ENCODE measurements at places on chromosomes 3 and 15.

GRCh38 chr3:156218353-156218744 is 98.0 kb downstream of the KCNAB1 start:
- no peak for DNase-seq

- DNase-seq, result no peak
Observed at GRCh38 chr3:153285194-153285641, 123.2 kb downstream of the RAP2B start.

GRCh38 chr15:96130734-96131133 is 199.8 kb upstream of the NR2F2 start:
- DNase-seq, result no peak

DNA sequence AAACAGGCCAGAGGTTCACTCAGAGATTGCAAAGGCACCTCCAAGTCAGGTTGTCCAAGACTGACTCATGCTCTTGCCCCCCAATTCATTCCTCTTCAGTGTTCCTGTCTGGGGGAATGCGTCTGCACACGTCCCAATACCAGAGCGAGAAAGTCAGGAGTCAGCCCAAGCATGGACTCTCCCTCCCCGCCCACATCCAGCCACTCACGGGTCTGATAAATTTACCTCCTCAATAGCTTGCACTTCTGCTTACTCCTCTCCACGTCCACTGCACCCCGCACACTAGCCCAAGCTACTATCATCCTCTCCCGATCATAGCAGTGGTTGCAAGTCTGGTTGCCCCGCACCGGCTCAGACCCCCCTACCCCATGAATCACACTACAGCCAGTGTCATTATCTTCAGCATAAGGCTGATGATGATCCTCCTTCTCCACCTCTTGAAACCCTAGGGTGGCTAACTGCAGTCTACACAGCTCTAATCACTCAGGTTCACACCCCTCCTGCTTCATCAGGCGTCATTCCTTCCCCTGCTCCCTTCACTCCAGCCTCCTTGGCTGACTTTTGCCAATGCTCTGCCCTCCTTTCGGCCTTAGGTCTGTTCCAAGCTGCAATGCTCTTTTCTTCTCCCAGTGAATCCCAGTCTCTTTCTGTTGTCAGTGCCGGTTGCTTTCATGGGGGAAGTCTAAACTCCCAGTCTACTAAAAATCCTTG is 27.6 kb upstream of the MYO1E start:
- no peak for DNase-seq

DNA sequence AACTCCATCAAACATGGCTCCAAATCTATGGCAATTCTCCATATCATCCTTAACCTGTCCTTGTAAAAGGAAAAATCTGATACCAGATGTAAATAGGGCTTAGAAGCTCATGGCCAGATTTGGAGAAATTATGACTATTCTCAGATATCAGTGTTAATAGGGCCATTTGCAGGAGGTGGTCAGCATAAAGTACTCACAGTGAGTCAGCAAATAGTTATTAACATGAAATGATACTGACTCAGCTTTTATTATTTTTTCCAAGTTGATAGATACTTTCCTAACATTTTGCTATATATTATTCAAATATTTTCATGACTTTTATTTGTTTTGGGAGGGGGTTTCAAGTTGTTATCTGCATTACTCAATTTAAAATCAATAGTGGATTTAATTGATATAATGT is 255.8 kb downstream of the MFSD1 start:
- DNase-seq, result no peak

GRCh38 chr3:53712817-53713388 is 133.3 kb downstream of the CHDH start:
- DNase-seq, result no peak

DNA sequence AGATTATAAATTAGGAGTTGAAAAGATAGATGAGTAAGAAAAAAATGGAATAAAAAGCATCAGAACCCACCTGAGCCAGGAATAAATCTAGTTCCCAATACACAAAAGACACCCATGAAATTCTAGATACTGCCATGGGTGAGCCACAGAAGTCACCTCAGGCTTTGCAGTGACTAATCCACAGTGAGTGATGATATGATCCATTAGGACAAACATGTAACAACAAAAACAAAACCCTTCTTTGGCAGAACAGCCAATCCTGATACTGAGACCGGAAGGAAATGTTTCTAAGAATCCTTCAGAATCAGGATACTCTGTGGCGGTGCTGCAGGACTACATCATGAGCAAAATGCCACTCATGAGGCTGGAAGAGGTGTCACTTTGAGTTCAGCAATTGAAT is 15.0 kb upstream of the MINDY4B start:
- peak; percentile 24 for DNase-seq

DNA sequence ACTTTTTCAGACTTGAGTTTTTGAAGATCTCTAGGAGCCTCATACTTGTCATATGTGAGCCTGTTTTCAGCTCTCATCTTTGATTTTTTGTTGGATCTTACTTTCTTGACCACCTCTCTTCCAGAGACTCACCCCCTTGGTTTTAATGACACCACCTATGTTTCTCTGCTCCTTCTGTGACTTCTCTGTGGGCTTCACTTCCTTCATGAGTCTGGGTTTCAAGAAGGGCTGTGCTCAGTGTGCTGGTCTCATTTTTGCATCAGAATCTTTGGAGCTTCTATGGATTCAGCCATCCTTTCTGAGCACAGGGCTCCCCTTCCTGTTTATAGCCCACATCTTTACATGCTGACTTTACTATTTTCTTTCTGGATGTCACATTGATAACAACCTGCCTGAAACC is 17.7 kb downstream of the PPM1L start:
- DNase-seq, result no peak

DNA sequence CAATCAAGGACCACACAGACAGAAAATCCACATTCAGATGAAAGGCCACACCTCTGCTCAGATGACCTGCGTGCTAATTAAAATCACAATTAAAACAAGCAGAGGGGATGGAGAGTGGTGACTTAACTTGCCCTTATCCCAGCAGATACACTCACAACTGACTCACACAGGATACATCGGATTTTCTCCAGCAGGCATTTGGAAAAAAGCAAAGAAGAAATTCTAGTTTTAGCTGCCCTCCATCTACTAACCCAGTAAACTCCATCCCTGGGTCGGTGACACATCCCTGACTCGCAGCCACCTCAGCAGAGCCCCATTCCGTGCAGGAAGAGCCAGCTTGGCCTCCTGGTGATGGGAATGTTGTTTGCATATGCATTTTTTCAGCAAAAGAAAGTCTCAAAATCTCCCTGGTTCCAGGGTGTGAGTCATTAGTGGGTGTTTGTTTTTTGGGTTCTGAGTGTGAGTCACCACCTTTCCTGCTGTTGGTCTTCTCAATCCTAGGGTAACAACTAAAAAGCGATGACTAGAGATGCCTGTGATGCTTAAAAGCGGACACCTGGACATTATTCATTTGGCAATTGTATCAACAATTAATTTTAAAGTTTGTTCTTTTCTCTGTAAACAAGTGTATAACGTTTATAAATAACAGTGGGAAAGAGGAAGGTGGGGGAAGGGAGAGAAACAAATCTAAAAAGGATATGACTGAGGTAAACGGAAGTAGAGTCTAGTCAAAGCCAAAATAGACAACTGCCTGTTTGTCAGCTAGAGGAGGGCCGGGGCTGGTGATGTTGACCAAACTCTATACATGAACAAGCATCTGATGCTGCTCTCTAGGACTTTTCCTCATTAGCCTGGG is 49.8 kb upstream of the SLC4A7 start:
- peak; percentile 90 for DNase-seq

- DNase-seq, result no peak
Observed at GRCh38 chr3:190495796-190496195, 18.1 kb upstream of the IL1RAP start.

DNA sequence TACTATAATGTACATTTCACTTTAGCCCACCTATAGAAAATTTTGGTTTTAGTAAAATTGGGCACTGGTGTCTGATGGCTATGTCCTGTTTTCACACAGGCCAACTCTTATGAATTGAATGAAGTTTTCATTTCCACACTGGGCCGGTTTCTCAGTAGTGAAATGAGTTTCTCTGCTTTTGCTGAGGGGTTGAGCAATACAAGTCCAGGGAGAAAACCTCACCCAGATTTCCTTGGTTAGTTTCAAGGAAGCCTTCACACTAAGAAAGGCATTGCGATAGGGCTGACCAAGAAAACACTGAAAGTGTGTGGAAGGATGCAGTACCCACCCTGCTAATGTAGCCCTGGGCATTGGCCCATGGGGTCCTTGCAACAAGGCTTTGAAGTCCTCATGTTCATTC is 331.5 kb upstream of the CFAP20DC start:
- no peak for DNase-seq

- no peak for DNase-seq
Observed at GRCh38 chr15:88015228-88015860, 241.2 kb downstream of the NTRK3 start.

DNA sequence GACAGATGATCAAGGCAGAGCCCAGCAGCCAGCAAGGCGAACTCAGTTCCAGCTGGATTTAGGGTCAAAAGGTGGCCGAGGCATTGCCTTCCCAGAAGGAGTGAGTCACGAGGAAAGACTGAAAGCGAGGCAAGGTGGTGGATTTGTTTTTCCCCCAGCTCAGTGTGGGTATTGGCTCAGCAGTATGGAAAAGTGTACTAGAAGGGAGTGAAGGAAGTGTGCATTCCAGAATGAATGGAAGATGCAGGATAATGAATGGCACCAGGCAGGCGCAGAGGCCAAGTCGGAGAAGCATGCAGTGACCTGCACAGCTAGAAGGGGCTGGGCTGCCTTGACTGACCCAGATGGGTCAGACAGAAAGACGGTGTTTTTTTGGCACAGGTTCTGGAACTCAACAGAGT is 46.3 kb downstream of the FOXP1 start:
- DNase-seq, result peak; percentile 87

DNA sequence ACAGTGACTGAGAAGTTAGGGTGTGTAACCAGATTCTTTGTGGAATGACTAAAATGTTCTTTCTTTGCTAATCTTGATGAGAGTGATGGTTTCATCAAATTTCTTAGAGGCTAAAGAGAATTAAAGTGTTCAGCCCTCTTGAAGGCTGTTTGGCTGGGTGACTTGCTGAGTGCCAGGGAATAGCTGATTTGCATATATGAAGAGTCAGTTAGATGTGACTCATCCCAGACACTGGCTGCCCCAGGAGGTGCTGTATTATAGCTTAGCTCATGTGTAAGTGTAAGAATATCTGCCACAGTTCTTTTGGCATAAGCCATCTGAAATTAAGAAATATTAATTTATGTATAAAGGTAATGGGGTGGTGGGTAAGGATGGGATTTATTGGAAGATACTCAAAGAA is 535.1 kb downstream of the NLGN1 start:
- no peak for DNase-seq

DNA sequence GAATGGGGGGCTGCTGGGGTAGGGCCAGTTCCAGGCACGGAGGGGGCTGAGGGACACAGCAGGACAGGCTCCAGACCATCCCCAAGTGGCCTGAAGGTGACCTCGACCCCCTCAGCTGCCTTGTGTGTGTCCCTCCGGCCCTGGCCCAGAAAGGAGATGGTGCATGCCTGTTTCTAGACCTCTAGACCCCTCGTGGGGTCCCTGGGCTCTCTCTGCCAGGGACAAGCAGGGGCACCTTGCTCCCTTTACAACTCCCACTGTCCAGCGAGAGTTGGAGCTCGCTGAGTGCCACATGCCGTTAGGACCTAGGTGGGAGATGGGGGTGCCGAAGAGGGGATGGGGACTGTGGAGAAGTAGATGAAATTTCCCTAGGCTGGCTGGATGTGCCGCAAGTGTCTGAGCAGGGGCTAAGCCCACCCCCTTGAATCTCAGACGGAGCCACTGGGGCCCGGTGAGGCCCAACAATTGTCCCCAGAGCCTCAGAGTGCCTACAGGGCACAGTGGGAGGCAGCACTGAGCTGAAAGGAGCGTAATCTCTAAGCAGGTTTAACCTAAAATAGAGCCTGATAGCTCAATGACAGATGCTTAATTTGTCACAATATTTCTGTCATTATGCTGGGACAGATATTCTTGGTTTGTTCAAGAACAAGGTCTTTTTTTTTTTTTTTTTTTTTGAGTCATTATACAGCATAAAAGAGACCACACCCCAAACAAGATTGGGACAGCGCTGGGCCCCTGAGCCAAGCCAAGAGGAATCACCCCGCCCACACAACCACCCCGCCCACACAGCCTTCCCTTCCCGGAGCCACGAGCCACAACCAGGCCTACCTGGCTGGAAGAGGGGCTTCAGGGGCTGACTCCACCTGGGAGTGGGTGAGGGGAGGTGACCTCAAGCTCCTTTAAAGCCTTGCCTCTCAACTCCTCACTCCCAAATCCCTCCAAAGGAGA is 23.6 kb upstream of the KLF13 start:
- DNase-seq, result peak; percentile 55

DNA sequence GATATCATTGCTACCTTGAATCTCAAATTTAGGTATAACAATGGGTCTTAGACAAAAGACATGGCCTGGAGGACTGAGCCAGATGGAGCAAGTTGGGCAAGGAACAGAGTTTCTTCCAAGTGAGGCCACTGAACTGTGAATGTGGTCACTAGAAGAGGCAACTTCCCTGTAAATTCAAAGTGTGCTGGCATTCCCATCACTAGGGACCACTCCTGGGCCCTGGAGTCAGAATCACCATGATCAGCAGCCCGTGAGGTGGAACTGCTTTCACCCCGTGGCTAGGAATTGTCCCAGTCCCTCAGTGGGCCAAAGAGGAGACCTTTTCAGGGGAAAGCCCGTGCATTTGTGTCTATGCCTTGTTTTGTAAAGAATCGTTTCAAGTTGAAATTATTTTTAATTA is 47.3 kb downstream of the HES1 start:
- DNase-seq, result no peak

GRCh38 chr3:87359826-87360225 is 83.4 kb upstream of the POU1F1 start:
- no peak for DNase-seq

DNA sequence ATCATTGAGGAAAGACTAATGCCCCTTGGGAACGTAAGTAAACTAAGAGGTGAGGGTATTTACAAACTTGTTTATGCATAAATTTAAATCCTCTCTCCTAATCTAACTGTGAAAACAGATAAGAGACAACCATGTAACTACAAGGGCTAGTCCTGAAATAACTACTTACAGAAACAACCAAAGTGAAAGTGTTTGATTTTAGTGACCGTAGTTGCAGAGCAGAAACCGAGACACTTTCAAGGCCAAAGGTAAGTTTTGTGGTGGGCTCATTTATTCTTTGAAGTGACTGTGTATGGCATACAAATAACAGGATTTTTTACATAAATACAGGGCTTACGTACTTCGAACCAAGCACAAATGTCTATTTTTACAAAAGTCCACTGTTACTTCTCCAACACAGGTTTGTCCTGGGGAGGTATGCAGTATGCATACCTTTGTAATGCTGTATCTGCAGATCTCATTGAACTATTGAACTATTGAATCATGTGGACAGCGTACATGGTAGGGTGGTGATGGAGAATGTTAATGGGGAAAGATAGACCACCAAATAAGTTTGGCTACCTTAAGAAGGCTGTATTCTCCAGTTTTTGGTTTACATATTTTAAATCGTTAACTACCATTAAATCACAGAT is 99.6 kb upstream of the RBMS3 start:
- DNase-seq, result no peak

Measured in RWPE1 (cell line).